ENCODE measurements at places on chromosomes 13 and 19. TPM values are rescaled to one million over a fixed set of nuclear protein-coding genes. Genes with fewer than 3 reads are reported as not detected.

DNA sequence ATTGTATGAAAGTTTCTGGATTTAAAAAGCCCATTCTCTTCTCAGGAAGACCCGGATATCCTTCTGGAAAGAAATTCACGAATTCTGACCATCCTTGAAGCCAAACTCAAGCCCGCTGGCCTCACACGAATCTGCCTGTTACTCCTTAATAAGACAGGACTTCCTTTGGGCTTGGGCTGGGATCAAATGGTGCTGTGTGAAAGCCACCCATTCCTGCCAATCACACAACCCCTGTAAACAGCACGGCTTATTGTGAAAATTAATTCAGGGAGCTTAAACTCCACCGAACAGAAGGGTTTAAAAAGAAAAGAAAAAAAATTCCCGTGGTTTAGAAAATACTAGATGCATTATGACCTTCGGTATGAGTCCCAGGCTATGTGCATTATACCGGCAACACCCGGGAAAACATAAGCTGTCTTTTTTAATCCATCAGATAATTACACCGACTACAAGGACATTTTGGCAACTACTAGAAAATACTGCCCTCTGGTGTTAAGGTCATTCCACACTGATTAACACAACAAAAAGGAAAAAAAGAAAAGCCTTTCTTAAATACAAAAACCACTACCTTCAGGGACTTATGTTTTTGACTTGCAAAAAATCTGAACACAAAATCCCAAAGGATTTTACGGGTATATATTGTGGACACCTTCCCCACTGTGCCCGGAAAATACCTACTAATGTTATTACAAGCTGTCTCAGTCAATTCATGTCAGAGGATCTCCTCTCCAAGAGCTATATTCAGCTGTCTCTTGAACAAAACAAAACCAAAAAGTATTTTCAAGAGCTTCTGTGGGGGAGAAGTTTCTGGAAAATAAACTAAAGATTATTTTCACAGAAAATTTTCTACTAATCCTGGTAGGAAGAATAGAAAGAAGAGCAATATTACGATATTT is 76.0 kb upstream of the LSM14A start:
- peak; percentile 22 for DNase-seq

GRCh38 chr19:41707871-41708371 is 505 bp upstream of the CEACAM5 start:
- DNase-seq: no peak

GRCh38 chr13:101512650-101513049 is 60.2 kb downstream of the ITGBL1 start:
- DNase-seq: no peak

LPAR6 gene
- 0.76 TPM for total RNA-seq

ZNF541 gene
- total RNA-seq: not detected

Measured in SJCRH30 (cell line).